T follicular helper cell (primary cell): ENCODE measurements at places on chromosomes 2 and 18.
A peak's percentile ranks its signal among the peaks of the same experiment; 100 is the strongest.

- DNase-seq = no peak
Measured at GRCh38 chr2:61423714-61424113, 47.2 kb downstream of the USP34 start.

DNA sequence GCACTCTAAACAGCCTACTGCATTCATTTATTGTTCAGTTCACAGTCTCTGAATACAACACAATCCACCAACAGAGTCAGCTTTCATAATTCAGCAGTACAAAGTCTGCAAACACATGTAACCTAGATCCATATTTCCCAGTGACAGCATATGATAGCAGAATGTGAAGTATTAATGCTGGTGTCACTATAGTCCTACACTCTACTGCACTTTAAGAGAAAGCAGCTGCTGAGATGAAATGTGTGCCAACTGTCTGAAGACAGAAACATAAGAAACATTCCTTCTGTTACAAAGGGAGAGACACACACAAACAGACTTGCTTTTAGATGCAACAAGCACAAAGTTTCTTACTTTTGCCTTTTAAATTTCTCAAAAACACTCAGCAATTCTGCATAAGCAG lies 441.8 kb downstream of the ZEB2 start:
- DNase-seq = no peak

DNA sequence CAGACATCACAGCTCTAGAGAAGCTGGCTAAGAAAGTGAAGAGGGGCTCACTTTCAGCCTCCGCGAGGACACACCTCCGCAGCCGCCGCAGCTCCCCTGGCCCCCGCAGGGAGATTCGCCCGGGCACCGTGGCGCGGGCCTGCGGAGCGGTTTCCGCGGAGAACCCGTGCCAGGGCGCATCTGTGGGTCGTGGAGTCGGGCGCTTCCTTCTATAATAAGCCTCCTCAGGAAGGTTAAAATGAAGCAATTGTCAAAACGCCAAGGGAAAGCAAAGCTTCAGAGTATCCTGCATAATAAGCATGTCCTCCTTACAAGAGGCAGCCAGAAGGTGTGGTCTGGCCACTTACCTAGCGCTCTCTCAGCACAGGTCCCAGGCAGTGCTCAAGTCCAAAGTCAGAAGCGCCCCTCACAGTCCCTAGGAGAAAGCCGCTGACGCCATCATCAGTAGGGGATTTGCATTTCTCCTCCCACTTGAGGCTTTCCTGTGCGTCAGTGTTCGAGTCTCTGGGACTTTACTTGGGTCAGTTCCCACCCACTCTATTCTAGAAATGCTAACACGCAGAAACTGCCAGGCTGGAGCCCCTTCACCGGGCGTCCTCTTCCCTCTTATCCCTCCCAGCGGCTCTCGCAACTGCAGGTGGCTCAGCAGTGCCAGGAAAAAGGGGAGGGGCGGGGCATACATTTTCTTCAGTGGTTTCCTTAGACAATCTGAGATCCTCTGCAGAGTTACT lies at the start of gene STAT4:
Gene STAT4 (minus strand): TSS at position 395 of the 731 bp plus-strand sequence. CDS start 2,791 bp downstream, outside the sequence.
- DNase-seq = peak; percentile 75

- no peak for DNase-seq
Measured at GRCh38 chr2:56202381-56203121, 18.8 kb downstream of the CCDC85A start.

DNA sequence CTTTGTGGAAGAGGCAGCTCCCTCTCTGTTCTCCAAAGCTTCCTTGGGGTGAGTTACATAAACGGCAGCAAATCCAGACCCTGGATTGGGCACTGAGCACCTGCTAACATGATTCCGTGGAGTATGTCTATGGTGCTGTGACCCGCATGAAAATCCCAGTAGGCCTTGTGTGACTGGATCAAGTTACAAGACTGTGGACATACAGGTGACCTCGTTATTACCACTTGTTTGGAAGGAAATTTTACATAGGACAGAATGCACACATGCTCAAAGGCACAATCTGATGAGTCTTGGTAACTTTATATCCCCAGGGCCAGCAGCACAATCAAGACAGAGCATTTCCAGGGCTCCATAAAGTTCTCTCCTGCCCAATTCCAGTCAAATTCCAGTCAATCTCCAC lies 120.2 kb upstream of the OTOS start:
- no peak for DNase-seq

DNA sequence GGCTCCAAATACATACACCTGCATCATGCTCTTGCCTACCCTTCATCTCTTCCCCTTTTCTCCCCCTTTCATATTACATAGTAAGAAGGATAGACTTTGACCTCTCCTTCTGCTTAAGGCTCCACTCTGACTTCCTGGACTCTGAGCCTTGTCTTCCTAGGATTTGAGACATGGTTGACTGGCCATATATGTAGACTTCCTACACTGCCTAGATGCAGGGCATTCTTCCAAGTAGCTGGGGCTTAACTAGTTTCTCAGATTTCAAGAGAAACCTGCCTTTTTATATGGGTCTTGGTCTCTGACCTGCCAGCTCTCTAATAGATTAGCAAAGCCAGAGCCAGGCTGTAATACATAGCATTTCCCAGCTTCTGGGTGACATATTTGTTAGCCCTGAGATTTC lies 35.4 kb upstream of the CYP26B1 start:
- no peak for DNase-seq

- no peak for DNase-seq
Measured at GRCh38 chr2:36356298-36356989, 866 bp downstream of the CRIM1 start.

DNA sequence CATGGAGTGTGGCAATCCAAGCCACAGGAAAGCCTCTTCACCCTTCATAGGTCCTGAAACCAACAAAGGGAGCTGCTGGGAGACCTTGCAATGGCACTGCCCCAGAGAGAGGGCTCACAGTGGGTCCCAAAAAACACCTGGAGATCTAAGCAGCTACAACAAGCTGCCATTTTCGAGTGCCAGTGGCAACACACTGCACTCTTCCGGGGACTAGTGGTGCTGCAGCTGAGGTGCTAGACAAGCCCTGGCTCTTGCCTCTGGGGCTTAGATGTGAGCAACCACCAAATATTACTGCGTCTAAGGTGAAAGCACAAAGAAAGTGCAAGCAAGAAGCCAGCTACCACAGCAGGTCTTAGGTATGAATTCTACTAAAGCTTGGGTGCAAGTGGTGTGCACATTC lies 192.9 kb downstream of the NOL4 start:
- DNase-seq = no peak

DNA sequence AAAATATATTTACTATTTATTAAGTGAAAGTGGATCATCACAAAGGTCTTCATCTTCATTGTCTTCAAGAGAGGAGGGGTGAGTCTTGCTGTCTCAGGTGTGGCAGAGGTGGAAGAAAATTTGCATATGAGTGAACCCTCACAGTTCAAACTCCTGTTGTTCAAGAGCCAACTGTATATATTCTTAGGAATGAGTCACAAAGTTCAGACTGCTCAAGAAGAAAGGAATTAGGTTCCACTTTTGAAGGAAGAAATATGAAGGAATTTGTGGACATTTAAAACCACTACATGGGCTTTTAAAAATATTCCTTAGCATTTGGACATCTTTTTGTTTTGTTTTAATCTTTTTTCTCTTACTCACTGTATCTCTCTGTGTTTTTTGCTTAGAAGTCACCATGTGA lies 212.6 kb downstream of the INSIG2 start:
- no peak for DNase-seq
